ENCODE measurements at places on chromosomes 16 and 17.

- H3K36me3 ChIP-seq = peaks cover 19% of the 10 kb centered on the region
- DNase-seq = no peak
- H3K4me1 ChIP-seq = no peaks in the 10 kb centered on the region
- H3K27ac ChIP-seq = no peak overlapping the region
- no peak overlapping the region for H3K4me3 ChIP-seq
Measured at GRCh38 chr16:89140981-89141883, 30.3 kb upstream of the CDH15 start.

- H3K4me1 ChIP-seq = no peaks in the 10 kb centered on the region
- no peak overlapping the region for H3K27ac ChIP-seq
- DNase-seq = no peak
- no peak overlapping the region for H3K4me3 ChIP-seq
- H3K36me3 ChIP-seq = no peaks in the 10 kb centered on the region
Measured at GRCh38 chr17:73533127-73533526, 111.1 kb downstream of the SDK2 start.

GRCh38 chr16:5619304-5619703 lies 521.7 kb upstream of the EEF2KMT start:
- no peak for DNase-seq
- H3K27ac ChIP-seq = no peak overlapping the region
- no peaks in the 10 kb centered on the region for H3K36me3 ChIP-seq

DNA sequence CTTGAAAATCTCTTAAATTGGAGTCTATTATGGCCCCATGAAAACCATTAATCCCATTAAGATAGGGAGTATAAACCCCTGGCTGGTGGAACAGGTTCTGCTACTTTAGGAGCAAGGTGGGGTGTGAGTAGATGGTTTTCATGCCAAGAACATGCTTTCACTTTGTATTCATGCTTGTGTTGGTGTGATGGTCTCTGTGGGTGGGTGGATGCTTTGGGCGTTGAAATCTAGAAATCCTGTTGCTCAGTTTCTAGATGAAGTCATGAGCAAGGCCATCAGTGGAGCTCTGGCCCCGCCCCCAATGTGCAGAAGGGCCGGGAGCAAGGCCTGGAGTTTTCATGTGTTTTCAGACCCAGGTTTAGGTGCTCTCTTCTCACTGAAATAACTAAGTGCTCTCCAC lies 20.1 kb downstream of the PLD6 start:
- peak; percentile 62 for DNase-seq
- peak overlapping the region; percentile 67 for H3K4me3 ChIP-seq
- H3K4me1 ChIP-seq = peaks cover 56% of the 10 kb centered on the region
- no peaks in the 10 kb centered on the region for H3K27me3 ChIP-seq

- no peak overlapping the region for H3K27ac ChIP-seq
- no peak overlapping the region for H3K4me3 ChIP-seq
- H3K27me3 ChIP-seq = peaks cover 46% of the 10 kb centered on the region
- H3K4me1 ChIP-seq = no peaks in the 10 kb centered on the region
- no peaks in the 10 kb centered on the region for H3K36me3 ChIP-seq
Measured at GRCh38 chr17:61650749-61651148, 59.7 kb upstream of the NACA2 start.

DNA sequence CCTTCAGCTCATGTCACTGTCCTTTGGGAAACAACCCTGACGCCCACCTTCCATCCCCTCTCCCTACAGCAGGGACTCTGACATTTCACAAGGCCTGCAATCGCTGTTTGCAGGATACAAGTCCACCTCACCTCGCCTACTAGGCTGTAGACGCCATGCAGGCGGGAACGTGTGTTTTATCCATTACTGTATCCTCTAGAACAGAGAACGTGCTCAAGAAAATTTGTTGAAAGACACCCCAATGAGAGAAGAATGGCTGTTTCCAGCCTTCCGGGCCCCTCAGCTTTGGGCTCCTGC lies 1.5 kb upstream of the TTYH2 start:
- no peaks in the 10 kb centered on the region for H3K27me3 ChIP-seq
- H3K27ac ChIP-seq = peak overlapping the region; percentile 57
- peak overlapping the region; percentile 86 for H3K4me3 ChIP-seq
- DNase-seq = no peak
- peaks cover 48% of the 10 kb centered on the region for H3K4me1 ChIP-seq

DNA sequence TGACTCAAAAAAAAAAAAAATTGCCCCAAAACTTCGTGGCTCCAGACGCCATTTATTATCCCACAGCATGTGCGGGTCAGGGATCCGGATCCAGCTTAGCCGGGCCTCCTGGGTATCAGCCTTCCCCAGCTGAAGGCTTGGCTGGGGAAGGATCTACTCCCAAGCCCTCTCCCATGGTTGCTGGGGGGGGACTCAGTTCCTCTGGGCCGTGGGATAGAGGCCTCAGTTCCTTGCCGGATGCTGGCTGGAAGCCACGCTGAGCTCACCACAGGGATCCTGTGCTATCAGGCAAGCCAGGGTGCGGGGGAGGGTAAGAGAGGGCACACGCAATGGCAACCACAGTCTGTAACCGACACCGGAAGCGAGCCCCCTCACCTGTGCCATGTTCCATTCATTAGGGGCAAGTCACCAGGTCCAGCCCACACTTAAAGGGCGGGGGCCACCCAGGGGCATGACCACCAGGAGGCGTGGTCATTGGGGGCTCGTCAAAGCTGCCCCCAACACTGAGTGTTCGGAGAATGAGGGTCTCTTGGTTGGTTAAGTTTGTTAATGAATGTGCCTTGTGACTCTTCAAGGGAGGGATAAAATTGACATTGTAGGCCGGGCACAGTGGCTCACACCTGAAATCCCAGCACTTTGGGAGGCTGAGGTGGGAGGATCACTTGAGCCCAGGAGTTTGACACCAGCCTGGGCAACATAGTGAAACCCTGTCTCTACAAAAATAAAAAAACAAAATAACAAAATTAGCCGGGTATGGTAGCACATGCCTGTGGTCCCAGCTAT lies 210.0 kb upstream of the GSE1 start:
- H3K27me3 ChIP-seq = no peaks in the 10 kb centered on the region
- H3K4me1 ChIP-seq = no peaks in the 10 kb centered on the region
- no peak overlapping the region for H3K27ac ChIP-seq
- no peaks in the 10 kb centered on the region for H3K36me3 ChIP-seq
- H3K4me3 ChIP-seq = no peak overlapping the region

DNA sequence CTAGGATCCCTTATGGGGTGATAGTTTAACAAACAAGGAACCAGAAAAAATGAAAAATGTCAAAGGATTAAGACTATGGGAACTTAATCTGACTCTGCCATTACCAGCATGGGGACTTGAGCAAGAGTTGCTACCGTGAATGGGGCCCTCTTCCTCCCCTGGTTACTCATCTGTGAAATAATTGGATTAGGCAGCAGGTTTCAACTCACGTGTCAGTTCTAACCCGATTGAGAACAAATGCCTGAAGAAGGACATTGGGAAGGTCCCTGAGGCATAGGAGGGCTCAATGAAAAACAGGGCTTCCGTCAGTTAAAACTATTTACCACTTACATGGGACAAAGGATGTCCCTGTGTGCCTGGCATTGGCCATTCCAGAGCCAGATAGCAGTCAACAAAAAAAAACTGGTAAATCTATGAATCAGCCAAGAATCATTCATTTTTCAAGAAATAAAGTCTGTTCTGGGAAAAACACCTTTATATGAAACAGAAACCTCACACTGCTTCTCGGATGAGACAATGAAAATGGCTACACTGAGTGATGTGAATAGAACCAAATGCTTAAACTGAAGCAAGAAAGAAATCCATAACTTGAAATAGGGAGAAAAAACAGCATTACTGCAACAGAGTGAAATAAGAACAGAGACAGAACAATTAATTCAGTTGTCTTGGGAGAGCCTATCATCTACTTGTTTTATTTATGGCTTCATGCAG lies 104.3 kb downstream of the ADAMTS18 start:
- H3K4me3 ChIP-seq = no peak overlapping the region
- no peak for DNase-seq
- no peaks in the 10 kb centered on the region for H3K27me3 ChIP-seq
- no peaks in the 10 kb centered on the region for H3K36me3 ChIP-seq
- no peak overlapping the region for H3K27ac ChIP-seq
- peaks cover 12% of the 10 kb centered on the region for H3K4me1 ChIP-seq

DNA sequence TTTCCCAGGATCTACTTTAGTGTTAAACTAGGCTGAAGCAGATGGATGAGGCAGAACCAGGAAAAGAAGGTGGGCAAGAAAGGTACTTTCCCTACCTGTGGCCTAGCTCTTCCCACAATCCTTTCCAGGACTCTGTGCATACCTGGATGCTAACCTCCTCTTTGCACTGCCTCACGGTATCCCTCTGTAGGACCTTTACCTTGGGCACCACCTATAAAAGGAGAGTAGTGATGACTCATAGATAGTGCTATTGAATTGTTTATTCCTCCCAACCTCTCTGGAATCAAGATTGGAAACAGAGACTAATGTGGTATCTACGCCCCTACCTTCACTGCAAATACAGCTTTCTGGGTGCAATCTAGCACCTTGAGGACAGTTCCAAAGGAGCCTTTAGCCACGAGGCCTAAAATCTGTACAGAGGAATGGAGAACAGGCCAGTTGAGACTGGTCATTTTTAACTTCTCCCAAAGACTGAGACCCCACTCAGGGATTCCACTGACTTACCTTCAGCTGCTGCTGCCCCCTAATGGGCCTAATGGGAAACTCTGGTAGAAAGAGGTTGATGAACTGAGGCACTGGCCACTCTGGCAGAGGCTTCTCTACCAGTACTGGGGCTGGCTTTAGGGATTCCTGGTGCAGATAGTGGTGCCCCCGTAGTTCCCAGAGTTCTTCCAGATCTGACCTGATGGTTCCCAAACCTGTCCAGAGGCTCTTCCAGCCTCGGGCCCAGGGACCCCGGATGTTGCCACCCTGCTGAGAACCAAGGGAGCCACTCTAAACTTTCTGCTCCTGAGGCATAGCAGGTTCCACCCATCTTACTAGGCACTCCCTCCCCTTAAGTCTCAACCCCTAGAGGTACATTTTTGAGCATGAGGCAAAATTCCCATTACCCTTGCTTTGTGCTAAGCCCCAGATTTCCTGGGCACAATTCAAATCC lies 781 bp downstream of the RSKR start:
- H3K4me1 ChIP-seq = no peaks in the 10 kb centered on the region
- no peaks in the 10 kb centered on the region for H3K27me3 ChIP-seq
- no peak overlapping the region for H3K4me3 ChIP-seq
- no peak for DNase-seq

DNA sequence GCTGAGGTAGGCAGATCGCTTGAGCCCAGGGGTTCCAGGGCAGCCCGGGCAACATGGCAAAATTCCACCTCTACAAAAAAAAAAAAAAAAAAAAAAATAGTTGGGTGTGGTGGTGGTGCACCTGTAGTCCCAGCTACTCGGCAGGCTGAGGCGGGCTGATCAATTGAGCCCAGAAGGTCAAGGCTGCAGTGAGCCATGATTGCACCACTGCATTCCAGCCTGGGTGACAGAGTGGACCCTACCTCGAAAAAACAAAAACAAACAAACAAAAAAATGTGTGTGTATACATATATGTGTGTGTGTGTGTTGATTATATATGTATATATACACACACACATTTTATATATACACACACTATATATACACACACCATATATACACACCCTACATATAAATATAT lies 39.1 kb upstream of the TBC1D3K start:
- no peak overlapping the region for H3K4me3 ChIP-seq
- no peaks in the 10 kb centered on the region for H3K27me3 ChIP-seq
- peaks cover 6% of the 10 kb centered on the region for H3K4me1 ChIP-seq
- no peak for DNase-seq
- no peaks in the 10 kb centered on the region for H3K36me3 ChIP-seq
